NCI-H2081 (cell line): ENCODE measurements at places on chromosomes 3 and 15.
A peak's percentile ranks its signal among the peaks of the same experiment; 100 is the strongest.

DNA sequence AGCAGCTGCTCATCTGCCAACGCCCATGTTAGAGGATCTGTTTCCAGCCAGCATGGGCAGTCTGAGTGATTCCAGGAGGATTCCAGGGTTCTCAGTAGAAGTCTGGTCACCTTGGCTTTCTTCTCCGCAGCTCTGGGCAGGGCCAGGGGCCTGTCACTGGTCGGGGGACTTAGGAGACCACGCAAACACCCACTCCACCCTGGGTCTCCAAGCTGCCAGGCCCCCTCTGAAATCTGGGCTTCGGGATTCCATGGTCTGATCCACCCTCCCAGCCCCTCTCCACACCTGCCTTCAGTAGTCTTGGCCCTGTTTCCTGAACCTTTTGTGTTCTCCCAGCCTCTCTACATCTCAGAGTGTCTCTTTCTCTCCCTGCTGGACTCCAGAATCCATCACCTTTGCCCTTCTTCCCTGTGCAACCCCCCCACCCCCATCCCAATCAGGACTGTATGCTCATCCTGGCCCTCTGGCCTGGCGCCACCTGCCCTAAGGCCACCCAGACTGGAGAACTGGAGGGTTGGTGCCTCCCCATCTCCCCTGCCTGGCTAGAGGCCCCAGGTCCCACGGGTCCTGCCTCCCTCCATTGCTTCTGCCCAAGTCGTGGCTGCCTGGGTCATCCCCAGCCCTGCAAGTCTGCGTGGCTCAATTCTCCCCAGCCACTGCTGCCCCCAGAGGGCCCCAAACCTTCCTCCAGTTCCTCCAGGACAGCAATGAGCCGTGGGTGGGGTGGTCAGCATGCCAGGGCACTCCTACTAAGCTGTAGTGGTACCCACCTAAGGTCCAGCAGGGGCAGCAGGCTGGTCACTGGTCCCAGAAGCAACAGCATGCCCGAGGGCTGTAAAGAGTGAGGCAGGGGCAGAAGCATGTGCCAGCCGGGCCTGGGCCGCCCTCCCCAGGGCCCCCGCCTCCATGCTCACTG is 102.8 kb downstream of the TBC1D2B start:
- no peak for DNase-seq

DNA sequence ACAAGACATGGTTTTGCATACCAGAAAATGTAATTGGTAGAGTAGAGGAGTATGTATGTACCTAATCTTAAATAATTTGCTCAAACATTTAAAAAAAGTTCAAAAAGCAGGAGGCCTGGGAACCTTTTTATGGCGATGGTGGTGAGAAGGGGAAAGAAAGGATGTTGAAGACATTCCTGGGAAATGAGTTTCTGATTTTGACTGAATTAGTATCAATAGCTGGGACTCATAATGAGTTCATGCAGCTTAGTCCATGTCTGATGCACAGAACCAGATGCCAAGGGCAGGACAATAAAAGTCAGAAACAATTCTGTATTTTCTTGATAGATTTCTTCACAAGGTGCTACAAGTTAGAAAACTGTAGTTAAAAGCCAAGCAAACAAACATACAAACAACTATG is 395.3 kb downstream of the GAP43 start:
- DNase-seq: no peak

DNA sequence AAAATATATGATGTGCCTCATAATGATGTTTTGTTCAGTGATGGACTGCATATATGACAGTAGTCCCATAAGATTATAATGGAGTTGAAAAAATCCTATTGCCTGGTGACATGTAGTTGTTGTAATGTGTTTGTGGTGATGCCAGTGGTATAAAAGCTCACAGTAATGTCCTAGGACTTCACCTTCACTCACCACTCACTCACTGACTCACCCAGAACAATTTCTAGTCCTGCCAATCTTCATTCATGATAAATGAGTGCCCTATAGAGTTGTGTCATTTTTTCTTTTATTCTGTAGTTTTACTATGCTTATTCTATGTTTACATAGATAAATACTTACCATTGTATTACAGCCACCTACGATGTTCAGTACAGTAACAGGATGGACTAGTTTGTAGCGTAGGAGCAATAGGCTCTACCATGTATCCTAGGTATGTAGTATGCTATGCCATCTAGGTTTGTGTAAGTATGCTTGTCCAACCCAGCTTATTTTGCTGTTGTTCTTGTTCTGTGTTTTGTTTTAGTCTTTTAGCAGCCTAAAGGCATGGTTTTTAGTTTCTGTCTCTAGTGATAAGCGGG is 88.5 kb upstream of the LRRFIP2 start:
- DNase-seq: no peak

GRCh38 chr3:52982839-52983238 is 63.0 kb downstream of the SFMBT1 start:
- no peak for DNase-seq

DNA sequence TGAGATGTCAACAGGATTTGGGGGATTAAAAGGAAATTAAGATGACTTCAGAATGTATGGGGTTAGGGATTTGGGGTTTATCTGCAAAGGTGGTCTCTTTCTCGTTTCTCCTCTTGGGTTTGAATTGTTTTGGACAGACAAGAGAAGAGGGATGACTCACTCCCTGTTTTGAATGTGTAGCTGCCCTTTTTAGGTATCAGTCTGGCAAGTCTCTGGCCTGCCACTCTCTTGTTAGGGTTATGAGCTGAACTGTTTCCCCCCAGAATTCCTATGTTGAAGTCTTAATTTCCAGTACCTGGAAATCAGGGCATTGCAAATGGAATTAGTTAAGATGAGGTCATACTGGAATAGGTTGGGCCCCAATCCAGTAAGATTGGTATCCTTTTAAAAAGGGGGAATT is 291.7 kb downstream of the MEX3B start:
- no peak for DNase-seq

DNA sequence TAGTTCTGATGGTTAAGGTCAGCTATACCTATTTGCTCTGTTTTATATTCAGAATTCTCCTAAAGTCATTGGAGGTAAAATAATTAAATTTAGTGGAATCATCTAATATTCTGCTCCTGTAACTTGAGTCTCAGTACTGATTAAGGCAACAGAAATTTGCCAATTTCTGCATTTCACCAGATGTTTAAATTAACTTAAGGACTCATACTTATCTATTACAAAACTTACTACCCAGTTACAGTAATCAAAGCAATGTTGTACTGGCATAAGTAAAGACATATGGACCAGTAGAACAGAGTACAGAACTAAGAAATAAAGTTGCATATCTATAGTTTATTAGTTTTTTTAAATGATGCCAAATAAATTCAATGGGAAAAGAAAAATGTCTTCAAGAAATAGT is 1043.8 kb downstream of the OTOL1 start:
- DNase-seq: no peak

GRCh38 chr3:106398891-106399600 is 530.2 kb upstream of the CBLB start:
- DNase-seq: no peak

GRCh38 chr3:189563853-189564563 is 67.2 kb upstream of the TP63 start:
- DNase-seq: no peak

DNA sequence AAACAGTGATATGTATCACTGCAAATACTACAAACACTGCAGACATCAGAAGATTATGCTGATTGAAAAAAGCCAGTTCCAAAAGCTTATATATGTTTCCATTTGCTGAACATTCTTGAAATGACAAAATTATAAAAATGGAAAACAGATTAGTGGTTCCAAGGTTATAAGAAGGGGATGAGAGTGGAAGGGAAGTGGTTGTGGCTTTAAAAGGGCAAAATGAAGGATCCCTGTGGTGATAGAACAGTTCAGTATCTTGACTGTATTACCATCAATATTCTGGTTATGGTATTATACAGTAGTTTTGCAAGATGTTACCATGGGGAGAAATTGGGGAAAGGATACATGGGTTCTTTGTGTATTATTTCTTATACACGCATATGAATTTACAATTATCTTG is 77.8 kb downstream of the DZIP3 start:
- DNase-seq: no peak

- DNase-seq: no peak
Measured at GRCh38 chr3:46356909-46357308, 3.0 kb downstream of the CCR2 start.

- DNase-seq: no peak
Measured at GRCh38 chr15:92232317-92232716, 161.4 kb upstream of the ST8SIA2 start.

GRCh38 chr3:196979545-196979944 is 10.9 kb upstream of the PIGZ start:
- no peak for DNase-seq

DNA sequence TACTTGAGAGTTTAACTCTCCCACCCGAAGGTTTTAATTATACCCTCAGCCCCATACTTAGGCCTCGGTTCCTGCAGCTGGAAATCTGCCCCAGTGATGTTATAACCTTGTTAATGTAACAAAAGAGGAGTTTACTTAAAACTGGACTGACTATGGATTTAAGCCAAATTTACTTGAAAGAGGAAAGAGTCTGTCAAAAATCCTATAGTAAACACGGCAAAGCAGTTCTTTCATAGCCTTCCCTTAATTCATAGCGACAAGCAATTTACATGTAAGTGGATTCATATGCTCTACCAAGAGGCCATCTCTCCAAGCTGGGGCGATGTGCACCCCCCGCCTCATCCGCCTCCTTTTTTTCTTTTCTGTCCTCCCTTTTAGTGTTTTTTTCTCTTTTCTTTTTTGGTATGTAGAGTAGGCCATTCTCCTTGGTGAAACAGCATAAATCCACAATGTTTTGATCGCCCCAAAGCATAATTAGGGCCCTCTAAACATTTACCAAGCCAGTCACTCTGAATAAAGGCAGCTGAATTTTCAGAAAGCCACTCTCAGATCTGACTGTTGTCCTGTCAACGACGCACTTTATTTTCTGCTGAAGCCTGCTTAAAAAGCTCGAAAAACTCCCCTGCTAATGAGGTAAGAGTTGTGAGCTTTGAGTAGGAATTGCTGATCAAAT is 373.1 kb upstream of the WNT5A start:
- peak; percentile 60 for DNase-seq

- no peak for DNase-seq
Measured at GRCh38 chr15:20272422-20273184, 269.0 kb downstream of the GOLGA6L6 start.
